Activated T-cell treated with anti-CD3 and anti-CD28 coated beads, Interleukin-2, amount 50 U/mL, for 72 hours (primary cell): ENCODE measurements at places on chromosomes 13 and 19. TPM values are rescaled to one million over a fixed set of nuclear protein-coding genes. Genes with fewer than 3 reads are reported as not detected.

- peak; percentile 96 for DNase-seq
Measured at GRCh38 chr19:41883821-41884733, 1.1 kb downstream of the ARHGEF1 start.

GRCh38 chr19:38392707-38393308 is 4.3 kb downstream of the SPRED3 start:
- no peak for DNase-seq

DNA sequence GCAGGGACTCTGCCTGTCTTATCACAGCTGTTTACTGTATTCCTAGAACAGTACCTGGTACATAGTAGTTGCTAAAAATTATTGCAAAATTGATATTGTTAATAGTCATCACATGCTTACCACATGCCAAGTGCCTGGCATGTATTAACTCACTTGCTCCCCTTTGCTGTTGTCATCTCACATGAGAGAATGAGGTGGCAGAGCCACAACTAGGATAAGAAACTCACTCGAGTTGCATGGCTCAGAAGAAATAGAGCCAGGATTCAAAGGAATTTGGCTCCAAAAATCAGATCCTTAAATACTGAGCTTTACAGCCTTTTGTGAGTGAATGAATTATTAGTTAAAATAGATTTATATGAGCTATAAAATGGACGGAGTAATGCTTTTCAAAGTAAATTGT is 42.6 kb downstream of the B3GLCT start:
- DNase-seq, result no peak

GRCh38 chr19:10379880-10380312 is 476 bp downstream of the TYK2 start:
- DNase-seq, result peak; percentile 13

Gene KIR2DL3
- total RNA-seq, result not detected

DNA sequence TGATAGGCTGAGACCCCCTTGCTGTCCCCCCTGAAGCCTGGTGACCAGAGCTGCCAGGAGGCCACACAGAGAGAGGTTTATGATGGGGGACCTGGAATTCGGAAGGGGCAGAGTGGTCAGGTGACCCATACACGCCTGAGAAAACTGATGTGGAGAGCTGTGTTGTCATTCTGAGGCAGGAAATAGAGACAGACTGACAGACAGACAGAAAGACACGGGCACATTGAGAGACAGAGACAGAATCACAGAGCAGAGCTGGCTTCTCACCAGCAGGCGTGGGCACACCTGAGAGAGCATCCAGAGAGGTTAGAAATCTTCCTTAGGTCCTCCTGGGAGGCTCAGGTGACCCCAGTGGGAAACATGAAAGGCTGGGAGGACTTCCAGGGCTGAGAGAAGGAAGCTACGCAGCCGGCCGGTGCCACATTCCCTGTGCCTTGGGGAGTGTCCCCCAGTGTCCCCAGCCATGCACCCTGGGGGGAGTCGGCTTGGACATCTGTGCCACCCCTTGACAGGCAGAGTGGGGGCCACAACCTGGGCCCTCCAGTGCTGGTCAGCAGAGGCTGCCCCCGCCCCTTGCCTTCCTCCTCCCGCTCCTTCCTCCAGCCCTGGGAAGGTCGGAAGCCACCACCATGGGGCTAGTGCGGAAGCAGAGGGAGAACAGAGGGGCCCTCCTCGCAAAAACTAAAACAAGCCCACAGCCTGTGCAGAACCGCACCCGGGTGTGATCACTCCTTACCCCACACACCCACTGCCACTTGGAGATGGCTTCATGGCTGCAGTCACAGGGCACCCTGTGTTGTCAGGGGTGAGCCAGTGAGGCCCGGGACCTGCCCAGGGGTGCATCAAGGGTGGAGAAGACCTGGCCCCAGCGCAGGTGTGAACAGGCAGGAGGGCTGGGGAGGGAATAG is 2.2 kb downstream of the FFAR1 start:
- no peak for DNase-seq

- DNase-seq, result no peak
Measured at GRCh38 chr13:112812306-112813055, 122.6 kb downstream of the ATP11A start.

DNA sequence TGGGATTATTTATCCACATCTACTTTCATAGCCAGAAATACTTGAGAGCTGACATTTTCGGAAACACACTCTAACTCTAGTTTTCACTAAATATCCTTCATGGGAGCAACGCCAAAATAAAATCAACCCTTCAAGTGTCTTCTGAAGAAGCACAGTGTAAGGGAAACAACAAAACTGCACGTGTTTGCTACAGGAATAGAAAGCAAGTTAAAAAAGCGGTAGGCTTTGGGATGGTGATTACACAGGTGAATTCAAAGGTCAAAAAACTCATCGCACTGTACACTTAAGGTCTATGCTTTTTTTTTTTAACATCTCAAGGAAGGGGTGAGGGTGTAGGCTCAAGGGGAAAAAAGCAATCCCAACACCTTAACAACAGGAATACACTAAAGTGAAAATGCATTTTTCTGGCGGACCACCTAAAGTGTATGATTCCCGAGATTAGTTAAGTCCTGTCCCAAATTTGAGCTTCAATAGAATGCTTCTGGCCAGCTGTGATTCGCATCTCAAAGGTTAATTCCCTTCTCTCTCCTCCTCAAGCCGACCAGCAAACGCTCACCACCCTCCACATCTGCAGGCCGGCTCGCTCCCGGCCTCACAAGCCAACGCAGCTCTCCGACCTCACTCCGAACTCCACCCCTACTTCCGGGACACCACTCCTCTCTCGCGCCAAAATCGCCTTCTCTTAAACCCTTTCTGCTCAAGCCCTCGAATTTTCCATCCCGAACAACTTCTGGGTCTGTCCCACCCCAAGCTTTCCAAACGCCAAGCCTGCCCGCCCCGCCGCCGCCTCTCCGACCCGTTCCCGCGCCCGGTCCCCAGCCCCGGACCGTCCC is 1.1 kb downstream of the ARGLU1 start:
- DNase-seq, result peak; percentile 58

DNA sequence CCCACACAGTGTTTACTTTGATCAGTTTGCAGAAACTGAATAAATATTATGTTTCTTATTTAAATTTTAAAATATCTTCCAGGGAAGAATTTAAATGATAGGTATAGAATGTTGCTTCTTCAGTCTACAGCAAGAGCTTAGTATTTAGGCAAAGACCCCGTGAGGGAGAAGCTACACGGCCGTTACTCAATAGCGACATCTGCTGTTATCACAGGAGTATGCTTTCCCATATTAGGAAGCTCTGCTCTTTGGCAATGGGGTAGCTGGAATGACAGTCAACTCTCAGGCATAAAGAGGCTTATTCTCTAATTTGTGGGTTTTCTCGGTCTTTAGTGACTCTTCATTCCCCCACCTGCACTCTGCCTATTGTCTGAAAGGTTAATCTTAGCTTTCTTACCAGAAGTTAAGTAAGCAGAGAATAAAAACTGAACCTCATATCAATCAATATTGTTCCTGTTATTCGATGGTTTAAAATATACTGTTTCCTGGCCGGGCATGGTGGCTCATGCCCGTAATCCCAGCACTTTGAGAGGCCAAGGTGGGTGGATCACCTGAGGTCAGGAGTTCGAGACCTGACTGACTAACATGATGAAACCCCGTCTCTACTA is 13.2 kb upstream of the LHFPL6 start:
- peak; percentile 44 for DNase-seq

Gene INSL3
- total RNA-seq, result 6.8 TPM

- no peak for DNase-seq
Measured at GRCh38 chr13:72145383-72145782, 278.4 kb upstream of the DACH1 start.

DNA sequence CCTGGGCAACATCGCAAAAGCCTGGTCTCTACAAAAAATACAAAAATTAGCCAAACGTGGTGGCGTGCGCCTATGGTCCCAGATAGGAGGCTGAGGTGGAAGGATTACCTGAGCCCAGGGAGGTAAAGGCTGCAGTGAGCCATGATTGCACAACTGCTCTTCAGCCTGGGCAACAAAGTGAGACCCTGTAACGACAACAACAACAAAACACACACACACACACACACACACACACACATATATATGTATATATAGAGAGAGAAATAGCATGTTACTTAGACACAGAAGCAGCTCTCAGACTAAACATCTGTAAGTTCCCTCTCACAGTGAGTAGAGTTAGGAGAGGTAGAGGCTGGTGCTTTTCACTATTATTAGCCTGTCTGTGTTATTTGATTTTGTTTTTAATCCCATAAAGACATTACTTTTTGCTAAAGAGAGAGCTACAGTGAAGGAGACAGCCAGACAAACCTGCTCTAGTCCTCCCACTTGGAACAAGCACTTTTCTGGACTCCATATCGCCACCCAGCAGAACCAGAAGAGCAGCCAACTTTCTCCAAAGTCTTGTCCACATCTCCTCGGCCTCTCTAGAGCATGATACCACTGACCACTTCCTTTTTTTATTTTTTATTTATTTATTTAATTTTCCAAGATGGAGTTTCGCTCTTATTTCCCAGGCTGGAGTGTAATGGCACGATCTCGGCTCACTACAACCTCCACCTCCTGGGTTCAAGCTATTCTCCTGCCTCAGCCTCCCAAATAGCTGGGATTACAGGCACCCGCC is 2.8 kb upstream of the LIN7B start:
- DNase-seq, result no peak

GRCh38 chr13:36992362-36992761 is 6.8 kb downstream of the ALG5 start:
- DNase-seq, result no peak

Gene CGB5
- not detected for total RNA-seq

DNA sequence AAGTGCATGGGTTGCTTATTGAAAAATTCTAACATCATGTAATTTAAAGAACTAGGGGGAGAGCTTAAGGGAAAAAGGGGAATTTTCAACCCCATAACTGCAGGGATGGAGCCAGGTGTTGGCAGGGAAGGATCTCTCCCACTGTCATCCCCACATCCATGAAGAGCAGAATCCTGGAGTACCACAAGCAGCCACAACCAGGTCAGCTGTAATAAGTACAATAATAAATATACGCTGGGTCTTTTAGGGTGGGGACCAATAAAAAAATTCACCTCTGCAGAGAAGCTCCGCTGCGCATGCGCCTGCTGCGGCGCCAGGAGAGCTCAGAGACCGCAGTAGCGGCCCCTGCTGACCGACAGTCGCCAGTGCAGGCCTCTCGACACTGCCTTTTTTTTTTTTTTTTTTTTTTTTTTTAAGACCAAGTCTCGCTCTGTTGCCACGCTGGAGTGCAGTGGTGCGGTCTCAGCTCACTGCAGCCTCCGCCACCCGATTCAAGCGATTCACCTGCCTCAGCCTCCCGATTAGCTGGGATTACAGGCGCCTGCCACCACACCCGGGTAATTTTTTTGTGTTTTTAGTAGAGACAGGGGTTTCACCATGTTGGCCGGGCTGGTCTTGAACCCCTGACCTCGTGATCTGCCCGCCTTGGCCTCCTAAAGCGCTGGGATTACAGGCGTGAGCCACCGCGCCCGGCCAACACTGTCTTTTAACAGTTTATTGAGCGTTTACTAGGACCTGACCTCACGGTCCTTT is 2.5 kb upstream of the EEF2 start:
- peak; percentile 91 for DNase-seq

GRCh38 chr13:44271915-44272341 is 101.7 kb upstream of the SERP2 start:
- no peak for DNase-seq

Gene RTBDN
- total RNA-seq, result not detected

GRCh38 chr19:47302249-47302648 is 7.4 kb upstream of the C5AR1 start:
- no peak for DNase-seq

Gene FCER2
- total RNA-seq, result 7.7 TPM

- no peak for DNase-seq
Measured at GRCh38 chr19:16915135-16915534, 26.3 kb downstream of the F2RL3 start.

DNA sequence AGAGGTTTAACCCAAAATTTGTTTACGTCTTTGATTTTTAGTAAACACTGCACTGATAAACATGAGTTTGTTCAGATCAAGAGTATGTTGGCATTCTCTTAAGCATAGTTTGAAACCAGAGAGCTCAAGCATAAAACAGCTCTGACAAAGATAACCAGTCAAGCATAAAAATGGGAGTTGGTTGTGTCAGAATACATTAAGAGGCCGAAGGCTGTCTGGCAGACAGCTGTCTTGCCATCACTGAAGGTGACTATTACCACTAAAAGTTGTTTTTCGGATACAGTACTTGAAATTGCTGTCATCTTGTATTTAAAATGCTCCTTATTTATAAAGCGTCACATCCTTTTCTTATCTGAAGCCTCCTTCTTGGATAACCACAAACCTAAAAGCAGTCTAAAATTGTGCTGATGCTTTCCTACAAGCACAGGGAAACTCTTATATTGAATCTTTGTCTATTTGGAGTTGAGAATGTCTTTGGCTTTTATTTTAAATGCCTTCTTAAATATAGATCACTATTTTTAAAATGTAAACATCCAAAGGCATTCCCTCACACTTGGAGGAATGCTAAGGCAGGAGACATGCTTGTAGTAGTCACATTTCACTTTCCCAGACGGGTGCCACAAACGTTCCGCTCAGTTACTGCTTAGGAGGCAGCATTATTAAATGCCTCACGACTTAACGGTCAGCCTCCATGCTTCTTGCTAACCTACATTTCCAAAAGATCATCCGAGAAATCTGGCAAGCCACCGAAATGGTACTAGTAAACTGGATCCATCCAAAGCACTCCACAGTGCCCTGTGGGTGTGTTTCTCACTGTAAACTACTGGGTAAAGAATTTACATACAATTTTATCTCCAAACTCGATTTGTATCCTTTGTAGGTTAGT is 1.5 kb downstream of the SMAD9 start:
- DNase-seq, result no peak

DNA sequence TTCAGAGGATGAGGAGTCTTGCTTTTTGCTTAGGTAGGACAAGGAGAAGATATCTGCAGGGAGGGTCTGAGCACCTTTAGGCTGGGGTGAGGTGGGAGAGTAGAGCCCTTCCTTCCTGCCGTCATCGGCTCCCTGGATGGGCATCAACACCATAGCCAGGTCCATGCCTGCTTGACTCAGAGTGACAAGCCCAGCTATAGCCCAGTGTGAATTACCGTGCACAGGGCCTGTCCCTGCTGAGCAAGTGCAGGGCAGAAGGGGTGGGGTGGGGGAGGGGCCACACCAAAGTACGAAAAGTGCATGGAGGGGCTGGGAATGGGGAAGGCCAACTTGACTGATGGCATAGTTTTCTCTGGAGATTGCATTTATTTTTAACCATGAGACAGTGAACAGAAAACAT is 30.3 kb upstream of the RNF113B start:
- DNase-seq, result no peak

Gene PDE4C
- total RNA-seq, result not detected

DNA sequence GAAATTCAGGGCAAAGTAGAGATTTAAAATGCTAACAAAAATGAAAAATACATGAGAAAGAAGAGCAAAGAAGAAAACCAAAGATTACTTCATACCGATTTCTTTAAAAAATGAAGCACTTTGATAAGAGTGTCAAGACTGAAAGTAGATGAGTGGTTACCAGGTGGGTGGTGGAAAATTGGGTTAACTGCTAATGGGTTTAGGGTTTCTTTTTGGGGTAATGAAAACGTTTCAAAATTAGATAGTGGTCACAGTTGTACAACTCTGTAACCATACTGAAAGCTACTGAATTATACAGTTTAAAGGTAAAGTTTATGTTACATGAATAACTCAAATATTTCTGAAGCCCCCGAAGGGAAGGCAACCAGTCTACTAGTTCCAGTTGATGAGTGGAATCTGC is 179.4 kb downstream of the NDFIP2 start:
- DNase-seq, result no peak
